ENCODE measurements at places on chromosomes 13 and 19.

- DNase-seq, result no peak
Measured at GRCh38 chr13:85314686-85315085, 484.5 kb downstream of the SLITRK6 start.

GRCh38 chr13:113739527-113740285 is 19.3 kb upstream of the TMEM255B start:
- no peak for DNase-seq

GRCh38 chr13:79070343-79070974 is 335.6 kb downstream of the RBM26 start:
- DNase-seq, result no peak

- DNase-seq, result no peak
Measured at GRCh38 chr13:76038920-76039716, 403.0 kb downstream of the LMO7 start.

GRCh38 chr13:92197669-92198068 is 799.2 kb downstream of the GPC5 start:
- no peak for DNase-seq

DNA sequence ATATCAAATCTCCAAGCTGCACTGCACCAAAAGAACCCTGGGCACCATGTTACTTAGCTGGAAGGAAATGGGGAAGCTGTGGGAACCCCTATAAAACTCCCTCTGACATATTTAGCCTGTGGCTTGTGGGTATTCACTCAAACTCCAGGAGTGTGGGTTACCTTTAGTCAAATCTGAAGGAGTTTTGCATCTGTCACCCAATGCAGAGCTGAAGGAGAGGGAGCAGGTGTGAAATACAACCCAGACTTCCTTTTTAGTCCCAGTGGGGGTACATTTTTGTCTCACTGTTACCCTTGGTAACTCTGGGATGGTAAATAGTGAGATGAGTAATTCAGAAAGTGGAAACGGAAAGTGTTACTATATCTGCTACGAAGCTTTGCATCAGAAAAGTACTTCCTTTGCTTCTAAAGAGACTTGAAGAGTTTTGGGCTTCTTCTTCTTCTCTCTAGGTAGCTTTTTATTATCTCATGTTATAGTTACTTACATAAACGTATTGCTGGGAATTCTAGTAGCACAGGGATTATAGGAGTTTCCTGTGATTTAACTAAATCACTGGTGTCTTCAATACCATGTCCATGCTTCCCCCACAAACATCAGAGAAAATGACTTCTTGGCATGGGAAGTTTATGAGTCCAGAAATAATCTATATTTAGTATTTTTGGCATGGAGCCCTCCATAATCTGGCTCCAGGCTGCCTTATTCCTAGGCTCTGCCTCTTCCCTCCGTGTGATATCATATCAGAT is 105.9 kb downstream of the AKAP11 start:
- no peak for DNase-seq

DNA sequence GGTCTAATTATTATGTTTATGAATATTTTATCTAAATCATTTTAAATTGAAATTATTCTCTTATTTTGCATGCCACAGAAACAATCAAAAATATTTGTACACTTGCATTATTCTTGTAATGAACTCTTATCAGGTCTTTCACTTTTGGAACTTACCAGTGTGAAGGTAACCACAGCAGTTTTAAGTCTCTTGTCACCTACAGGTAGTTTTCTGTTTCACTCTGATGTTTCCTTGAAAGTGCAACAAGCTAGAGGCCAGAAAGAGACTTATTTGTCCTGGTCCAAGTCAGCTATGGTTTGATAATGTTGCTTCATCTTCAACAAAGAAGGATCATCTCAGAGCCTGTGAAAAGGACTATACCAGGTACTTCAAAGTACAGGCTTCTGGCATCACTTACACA is 133.4 kb upstream of the NBEA start:
- DNase-seq, result no peak

DNA sequence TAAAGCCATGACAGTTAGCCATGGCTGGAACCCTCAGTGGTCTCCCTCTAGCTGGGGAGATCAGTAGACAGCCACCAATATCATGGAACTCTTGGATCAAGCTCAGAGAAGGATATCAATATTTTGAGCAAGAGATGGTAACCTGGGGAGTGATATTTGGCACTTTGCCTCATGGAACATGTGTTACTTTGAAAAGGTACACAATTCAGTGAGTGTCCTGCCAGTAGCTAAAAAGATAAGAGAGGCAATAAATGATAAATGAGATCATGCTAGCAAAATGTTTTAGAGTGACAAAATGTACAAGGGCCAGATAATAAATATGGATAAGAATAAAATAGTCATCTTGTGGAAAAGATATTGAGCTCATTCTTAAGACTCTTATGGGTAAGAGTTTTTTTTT is 1618.7 kb downstream of the OLFM4 start:
- no peak for DNase-seq

- DNase-seq, result no peak
Measured at GRCh38 chr13:109787135-109787954, 962 bp upstream of the IRS2 start.

GRCh38 chr19:3673506-3674439 is 26.5 kb downstream of the PIP5K1C start:
- DNase-seq, result no peak

GRCh38 chr13:85204668-85205344 is 594.4 kb downstream of the SLITRK6 start:
- no peak for DNase-seq

DNA sequence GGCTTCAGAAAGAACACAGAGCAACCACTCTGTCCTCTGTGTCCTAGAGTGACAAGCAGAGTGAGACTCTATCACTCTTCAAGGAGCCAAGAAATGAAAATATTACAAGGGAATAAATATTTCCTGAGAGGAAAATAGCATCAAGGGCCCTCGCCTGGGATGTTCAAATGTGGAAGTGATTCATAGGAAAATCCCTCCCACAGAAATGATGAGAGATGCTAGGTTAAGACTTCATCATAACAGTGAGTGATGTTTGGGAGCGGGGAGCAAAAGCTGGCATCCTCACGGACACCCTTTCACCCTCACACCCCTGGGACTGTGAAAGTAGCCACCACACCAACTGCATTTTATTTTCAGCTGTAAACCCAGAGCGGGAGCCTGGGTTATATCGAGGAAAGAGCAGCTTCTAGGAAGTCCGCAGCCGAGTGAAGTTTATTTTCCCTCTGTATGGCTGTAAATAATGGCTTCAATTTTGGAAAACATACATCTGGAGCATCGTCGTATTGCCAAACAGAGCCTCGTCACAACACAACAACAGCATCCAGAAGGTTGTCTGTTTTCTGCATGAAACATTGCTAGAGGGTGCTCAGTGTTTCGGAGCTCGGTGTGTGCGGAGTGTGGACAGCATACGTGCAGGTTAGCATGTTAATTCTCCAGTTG is 54.8 kb downstream of the DLEU7 start:
- DNase-seq, result no peak

GRCh38 chr13:110944121-110944967 is 29.5 kb upstream of the ANKRD10 start:
- DNase-seq, result no peak

DNA sequence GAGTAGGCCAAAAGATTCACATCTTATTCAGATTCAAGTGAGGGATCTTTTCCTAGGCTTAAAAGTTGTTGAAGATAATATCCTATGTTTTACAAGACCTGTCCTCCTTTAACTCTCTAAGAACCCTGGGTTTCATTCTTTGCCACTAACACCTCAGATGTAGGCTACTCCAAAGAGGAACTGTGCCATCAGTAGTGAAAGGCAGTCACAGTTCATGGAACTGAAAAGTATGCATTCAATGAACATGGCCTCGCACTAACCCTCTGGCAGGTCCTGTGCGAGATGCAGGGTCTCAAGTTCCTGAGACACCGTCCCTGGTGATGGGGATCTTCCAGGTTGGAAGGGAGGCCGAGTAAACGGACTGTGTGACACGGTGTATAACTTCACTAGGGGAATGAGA is 4.3 kb downstream of the LGALS14 start:
- no peak for DNase-seq

DNA sequence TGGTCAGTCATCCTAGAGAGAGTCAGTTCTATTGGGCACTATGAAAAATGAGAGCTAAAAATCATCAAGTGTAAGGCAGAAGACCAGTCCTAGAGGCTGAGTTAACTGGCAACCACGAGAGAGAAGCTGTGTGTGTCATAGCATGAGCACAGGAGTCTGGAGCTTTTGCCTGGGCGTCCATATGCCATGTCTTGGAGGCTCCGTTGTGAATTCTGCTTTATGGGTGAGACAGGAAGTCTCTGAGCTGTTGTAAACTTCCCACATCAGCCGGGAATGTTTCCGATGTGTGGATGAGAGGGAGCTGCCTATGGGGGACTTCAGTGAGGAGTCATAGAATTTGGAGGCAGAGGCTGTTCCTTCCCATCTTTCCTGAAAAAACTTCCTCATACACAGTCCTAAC is 120.0 kb downstream of the ITGBL1 start:
- no peak for DNase-seq

DNA sequence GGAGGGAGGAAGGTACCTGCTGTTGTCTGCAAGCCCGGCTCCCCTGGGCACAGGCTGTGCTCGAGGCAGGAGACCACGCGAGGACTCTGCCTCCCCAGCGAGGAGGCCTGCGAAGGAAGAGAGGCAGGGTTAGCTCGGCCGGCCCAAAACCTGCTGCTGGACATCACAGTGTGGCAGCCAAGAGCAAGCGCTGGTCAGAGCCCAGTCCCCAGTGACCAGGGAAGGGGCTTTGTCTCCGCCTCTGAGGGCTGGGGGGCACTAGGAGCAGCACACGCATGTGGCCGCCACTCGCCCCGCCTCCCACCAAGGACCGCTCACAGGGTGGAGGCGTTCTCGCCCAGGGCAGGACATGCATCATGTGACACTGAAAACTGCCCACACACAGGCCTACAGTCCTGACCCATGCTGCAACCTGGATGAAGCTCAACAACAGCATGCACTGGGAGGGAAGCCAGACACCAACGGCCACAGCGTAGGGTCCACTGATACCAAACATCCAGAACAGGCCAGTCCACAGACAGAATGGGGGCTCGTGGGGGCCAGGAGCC is 8.5 kb downstream of the MIER2 start:
- DNase-seq, result no peak

- no peak for DNase-seq
Measured at GRCh38 chr19:13976446-13976845, 24.1 kb downstream of the DCAF15 start.

Data from SW 1271 (cell line).